ENCODE measurements at places on chromosomes 6 and 20. TPM values are rescaled to one million over a fixed set of nuclear protein-coding genes. Genes with fewer than 3 reads are reported as not detected.

DNA sequence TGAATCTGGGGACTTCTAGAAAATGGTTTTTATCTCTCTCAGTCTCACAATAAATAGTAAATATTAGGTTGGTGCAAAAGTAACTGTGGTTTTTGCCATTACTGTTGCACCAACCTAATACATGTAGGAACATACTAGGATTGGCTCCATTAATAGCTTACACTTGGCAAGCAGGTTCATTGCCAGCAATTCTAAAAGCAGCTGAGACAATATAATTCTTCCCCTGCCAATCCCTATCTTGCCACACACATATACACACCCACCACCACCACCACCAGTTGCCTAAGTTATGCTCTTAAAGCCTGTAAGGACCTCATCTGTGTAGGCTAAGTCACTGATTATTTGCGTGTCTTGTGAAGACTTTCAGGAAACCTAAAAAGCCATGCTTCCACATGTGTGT lies 145.1 kb downstream of the KIF16B start:
- no peak for DNase-seq

GRCh38 chr20:63740627-63741353 lies 1.2 kb downstream of the SLC2A4RG start:
- DNase-seq = no peak

DNA sequence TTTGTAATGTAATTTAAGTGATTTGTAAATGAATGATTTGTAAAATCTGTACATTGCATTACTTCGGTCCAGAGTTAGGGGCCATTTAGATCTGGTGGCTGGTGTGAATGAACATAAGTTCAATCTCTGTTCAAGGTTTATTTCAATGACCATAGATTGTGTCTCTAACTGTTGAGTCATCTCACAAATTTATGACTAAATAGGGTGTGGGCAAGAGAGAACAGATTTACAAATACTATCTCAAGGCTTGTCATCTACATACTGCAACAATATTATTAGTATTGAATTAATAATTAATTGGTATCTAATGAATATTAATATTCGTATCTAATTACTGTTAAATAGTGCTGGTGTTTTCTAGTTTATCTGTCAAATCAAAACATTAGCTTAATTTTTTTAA lies 115.3 kb upstream of the EDN1 start:
- no peak for DNase-seq

DNA sequence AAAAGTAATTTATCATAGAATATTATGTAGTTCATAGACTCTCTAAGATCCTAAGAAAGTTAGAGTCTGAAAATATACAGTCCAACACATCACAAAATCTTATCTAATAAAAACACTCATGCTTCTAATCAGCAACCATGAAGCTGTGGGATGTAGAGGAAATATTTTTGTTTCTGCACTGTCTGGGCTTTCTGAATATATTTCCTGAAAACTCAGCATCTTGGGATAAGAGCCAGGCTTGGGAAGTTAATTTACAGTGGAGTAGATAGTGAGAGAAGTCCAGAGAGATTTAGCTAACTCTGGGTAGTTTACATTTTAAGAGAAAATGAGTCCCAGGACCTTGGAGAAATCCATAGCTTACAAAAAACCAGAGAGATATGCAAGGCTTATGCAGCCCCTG lies 150.4 kb upstream of the BMP5 start:
- no peak for DNase-seq

- no peak for DNase-seq
Observed at GRCh38 chr6:10662207-10662606, 32.2 kb downstream of the C6orf52 start.

GRCh38 chr6:128521282-128521632 lies 858 bp upstream of the PTPRK start:
- no peak for DNase-seq

GRCh38 chr6:169014211-169015197 lies 239.1 kb downstream of the THBS2 start:
- no peak for DNase-seq

DNA sequence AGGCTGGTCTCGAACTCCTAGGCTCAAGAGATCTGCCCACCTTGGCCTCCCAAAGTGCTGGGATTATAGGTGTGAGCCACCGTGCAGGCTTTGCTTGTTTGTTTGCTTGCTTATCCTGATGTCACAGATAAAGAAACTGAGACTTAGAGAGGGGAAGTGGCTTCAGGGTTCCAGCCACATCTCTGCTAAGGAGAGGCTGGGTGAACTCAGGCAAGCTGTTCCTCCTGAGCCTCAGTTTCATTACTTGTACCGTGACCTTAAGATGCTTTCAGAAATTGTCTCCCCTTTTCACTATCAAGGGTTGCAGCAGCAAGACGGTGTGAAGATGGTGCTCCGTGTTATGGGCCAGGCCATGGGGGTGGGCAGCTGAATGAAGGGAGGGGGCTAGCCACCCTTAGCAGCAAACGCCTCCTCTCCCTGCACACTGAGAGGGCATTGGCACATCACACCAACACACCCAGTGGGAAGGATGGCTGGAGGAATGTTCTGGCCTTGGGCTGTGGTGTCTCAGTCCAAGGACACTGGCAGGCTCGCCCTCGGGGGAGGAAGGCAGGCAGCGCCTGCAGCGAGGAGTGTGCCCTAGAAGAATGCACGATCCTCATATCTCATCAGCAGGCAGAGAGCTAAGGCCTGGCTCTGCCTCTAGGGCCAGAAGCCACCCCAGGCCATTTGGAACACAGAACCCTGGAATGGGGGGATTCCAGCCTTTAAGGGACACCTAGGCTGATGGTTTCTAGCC lies 48.2 kb upstream of the TLDC2 start:
- DNase-seq = no peak

The SLC16A10 gene
- total RNA-seq = 2.1 TPM

The PXT1 gene
- total RNA-seq = not detected

The RNF39 gene
- 9.9 TPM for total RNA-seq

Measured in esophagus squamous epithelium (tissue), 5 donors.